Panc1 (cell line): ENCODE measurements at places on chromosomes 1 and 21.

DNA sequence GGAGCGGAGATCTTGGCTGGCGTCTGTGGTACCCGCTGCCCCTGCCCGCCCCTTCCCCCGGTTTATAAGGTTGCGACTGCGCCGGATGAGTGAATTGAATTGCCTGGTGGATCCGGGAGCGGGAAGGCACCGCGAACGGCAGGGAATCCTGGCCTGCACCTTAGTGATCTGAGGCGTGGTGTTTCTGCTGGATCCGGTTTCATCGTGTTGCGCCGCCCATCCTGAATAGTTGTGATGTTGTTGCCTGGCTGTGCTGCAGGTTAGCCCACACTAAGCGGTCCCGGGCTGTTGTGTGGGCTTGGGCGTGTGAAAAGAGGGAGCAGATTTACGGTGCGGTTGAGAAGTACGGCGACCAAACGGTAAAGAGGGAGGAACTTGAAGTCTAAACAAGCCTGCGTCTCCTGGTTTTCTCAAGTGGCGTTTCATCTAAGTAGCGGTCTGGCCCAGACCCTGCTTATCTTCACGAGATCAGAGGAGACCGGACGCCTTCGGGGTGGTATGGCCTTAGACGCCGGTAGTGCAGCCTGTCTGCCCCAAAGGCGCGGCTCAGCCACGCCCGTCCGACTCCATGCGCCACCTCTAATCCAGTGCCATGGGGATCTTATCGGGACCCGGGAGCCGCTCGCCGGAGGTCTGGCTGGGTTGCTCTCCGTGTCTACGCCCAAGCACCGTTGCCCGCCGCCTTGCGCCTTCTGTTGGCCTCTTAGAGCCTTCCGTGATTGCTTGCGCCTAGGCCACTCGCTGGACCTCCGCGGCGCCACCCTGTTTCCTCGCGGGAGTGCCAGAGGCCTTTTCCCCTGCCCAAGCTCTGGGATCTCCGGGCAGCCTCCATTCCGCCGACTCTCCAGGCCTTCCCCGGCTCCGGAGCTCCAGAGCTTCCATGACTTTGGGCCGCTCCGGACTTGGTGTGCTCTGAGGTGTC lies 87.5 kb upstream of the RHOU start:
- DNase-seq = peak; percentile 76
- H3K27me3 ChIP-seq = no peaks in the 10 kb centered on the region
- H3K4me1 ChIP-seq = peaks cover 5% of the 10 kb centered on the region; the same call in 1 of the 2 replicates

DNA sequence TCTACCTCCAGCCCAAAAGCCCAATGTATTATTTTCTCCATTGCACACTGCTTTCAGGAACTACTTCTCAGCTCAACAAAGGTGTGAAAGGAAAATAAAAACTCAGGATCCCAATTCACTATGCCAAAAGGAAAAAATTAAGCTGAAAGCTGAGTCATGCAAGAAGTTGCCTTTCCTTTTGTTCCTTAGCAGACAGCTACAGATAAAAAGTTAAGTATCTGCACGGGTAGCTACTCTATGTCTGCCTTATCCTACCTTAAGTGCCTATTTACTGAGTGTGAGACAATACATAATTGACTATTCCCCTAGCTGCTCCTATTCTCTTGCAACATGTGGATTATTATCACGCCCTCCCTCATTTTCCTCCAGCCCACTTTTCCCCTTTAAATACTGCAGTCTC lies 84.1 kb downstream of the ADCY10 start:
- no peak overlapping the region for H3K4me3 ChIP-seq
- H3K27me3 ChIP-seq = no peaks in the 10 kb centered on the region
- no peaks in the 10 kb centered on the region for H3K4me1 ChIP-seq

- no peaks in the 10 kb centered on the region for H3K36me3 ChIP-seq
- DNase-seq = no peak
- no peak overlapping the region for H3K4me3 ChIP-seq
- no peaks in the 10 kb centered on the region for H3K4me1 ChIP-seq
Measured at GRCh38 chr1:228022571-228023293, 15.9 kb downstream of the WNT3A start.

DNA sequence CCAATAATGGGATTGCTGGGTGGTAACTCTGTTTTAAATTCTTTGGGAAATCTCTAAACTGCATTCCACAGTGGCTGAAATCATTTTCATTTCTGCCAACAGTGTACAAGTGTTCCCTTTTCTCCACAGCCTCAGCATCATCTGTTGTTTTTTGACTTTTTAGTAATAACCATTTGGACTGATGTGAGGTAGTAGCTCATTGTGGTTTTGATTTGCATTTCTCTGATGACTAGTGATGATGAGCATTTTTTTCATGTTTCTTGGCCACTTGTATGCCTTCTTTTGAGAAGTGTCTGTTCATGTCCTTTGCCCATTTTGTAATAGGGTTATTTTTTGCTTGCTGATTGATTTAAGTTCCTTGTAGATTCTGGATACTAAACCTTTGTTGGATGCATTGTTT lies 131.9 kb upstream of the B3GALT2 start:
- H3K4me1 ChIP-seq = no peaks in the 10 kb centered on the region
- H3K4me3 ChIP-seq = no peak overlapping the region
- no peaks in the 10 kb centered on the region for H3K36me3 ChIP-seq
- H3K27me3 ChIP-seq = no peaks in the 10 kb centered on the region
